CD4-positive, alpha-beta T cell treated with Interferon gamma for 1 hour (primary cell): ENCODE measurements at places on chromosomes 4 and X.

- DNase-seq, result no peak
Measured at GRCh38 chr4:126627255-126627654, 1005.5 kb upstream of the INTU start.

- no peak for DNase-seq
Measured at GRCh38 chrX:1883772-1884171, 268.9 kb downstream of the ASMT start.

DNA sequence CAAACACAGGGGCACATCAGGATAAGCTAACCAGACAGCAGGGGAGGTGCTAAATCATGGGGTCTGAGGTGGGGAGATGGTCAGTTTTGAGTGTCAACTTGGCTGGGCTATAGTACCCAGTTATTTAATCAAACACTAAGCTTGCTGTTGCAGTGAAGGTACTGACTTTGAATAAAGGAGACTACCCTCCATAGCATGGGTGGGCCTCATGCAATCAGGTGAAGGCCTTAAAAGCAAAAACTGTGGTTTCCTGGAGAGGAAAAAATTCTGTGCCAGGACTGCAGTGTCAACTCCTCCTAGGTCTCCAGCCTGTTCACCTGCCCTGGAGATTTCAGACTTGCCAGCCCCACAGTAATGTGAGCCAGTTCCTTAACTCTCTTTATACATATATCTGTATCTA is 12.6 kb upstream of the HSFX2 start:
- no peak for DNase-seq

- no peak for DNase-seq
Measured at GRCh38 chrX:22128961-22129360, 96.8 kb downstream of the PHEX start.

DNA sequence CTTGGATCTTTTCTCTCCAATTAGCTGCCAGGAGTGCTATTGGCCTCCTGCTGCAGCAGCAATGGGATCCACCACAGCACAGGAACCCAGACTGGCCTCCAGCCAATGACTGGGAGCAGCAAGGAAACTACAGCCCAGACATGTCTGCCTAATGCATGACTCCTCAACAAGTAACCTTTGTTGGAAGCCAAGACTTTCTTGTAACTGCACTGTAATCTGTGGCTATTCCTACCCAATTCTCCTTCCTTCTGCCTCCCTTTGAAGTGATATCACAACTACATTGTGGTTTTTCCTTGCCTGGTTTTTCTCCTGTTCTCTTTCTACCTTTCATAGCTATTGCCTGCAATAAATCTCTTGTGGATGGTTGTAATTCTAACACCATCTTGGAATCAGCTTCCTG is 39.8 kb downstream of the SNCA start:
- DNase-seq, result no peak

- DNase-seq, result no peak
Measured at GRCh38 chr4:83362492-83363329, 28.1 kb upstream of the HPSE start.

DNA sequence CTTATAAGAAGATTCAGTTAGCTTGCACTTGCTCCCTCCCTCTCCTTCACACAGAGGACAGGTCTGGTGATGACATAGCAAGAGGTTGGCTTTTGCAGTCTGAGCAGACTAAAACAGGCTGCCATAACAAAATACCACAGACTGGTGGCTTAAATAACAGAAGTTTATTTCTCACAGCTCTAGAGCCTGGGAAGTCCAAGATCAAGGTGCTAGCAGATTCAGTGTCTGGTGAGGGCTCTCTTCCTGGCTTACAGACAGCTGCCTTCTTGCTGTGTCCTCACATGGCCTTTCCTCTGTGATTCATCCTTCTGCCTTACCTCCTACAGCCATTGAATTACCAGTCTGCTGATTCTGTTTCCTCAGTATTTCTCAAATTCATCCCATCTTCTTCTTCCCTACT is 13.1 kb downstream of the RP2 start:
- DNase-seq, result no peak

DNA sequence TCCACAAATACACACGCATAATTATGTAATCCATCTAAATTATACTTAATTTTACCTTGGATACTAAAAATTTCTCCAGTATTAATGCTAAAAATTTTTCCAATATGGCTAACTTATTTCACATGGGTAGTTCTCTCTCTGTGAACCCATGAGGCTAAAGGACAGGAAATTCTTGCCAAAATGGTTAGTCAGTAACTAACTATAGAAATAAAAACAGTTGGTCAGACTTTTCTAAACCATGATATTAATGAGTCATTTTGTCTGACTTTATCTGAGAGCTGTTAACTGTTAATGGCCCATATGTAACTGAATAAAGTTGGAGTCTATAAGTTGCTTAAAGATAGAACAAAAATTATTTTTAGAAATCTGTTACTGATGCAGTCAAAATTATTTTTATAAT is 549.4 kb downstream of the TLL1 start:
- DNase-seq, result no peak
